Smooth muscle cell of the pulmonary artery (primary cell): ENCODE measurements at places on chromosomes 5 and 9. TPM values are rescaled to one million over a fixed set of nuclear protein-coding genes. Genes with fewer than 3 reads are reported as not detected.

SEPTIN8 gene
- 61.4 and 81.7 TPM in 2 replicates for total RNA-seq

CCDC187 gene
- under 0.01 and 0.07 TPM in 2 replicates for total RNA-seq

ACSL6 gene
- total RNA-seq, result 0.17 TPM in 1 of 2 replicates, not detected in the other

TNFSF8 gene
- total RNA-seq, result not detected in 2 replicates

WDR36 gene
- total RNA-seq, result 55.8 and 69.1 TPM in 2 replicates

CCDC152 gene
- 0.26 and 3.0 TPM in 2 replicates for total RNA-seq

PCDHB2 gene
- 3.6 and 4.4 TPM in 2 replicates for total RNA-seq

NSG2 gene
- not detected in 2 replicates for total RNA-seq

SPINK13 gene
- not detected in 2 replicates for total RNA-seq

APBA1 gene
- total RNA-seq, result 14.5 and 21.8 TPM in 2 replicates

DNAI1 gene
- 0.03 TPM in 1 of 2 replicates, not detected in the other for total RNA-seq
